ENCODE measurements at places on chromosomes 6 and 20. TPM values are rescaled to one million over a fixed set of nuclear protein-coding genes. Genes with fewer than 3 reads are reported as not detected.

C6orf58 gene
- not detected for total RNA-seq

BPIFB2 gene
- total RNA-seq = not detected

RNF182 gene
- not detected for total RNA-seq

HLA-C gene
- total RNA-seq = 974 TPM

ME1 gene
- 0.32 TPM for total RNA-seq

JARID2 gene
- 53.0 TPM for total RNA-seq

BRD2 gene
- 238 TPM for total RNA-seq

FAM210B gene
- total RNA-seq = 4.9 TPM

NKAPL gene
- total RNA-seq = 0.14 TPM

- DNase-seq = no peak
Observed at GRCh38 chr6:157614026-157614568, 208.9 kb upstream of the SNX9 start.

- no peak for DNase-seq
Observed at GRCh38 chr6:5659467-5659866, 347.3 kb downstream of the NRN1 start.

DNA sequence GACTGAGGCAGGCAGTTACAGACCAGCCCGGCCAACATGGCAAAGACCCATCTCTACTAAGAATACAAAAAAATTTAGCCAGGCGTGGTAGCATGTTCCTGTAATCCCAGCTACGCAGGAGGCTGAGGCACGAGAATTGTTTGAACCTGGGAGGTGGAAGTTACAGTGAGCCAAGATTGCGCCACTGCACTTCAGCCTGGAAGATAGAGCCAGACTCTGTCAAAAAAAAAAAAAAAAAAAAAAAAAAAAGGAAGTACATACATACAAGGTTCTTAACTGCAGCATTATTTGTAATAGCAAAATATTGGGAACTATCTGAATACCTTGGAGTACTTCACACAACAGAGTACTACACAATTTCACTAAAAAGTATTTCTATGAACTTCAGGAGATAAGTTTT is 183.5 kb upstream of the OLIG3 start:
- no peak for DNase-seq

- no peak for DNase-seq
Observed at GRCh38 chr6:161233986-161234661, 39.7 kb downstream of the AGPAT4 start.

DNA sequence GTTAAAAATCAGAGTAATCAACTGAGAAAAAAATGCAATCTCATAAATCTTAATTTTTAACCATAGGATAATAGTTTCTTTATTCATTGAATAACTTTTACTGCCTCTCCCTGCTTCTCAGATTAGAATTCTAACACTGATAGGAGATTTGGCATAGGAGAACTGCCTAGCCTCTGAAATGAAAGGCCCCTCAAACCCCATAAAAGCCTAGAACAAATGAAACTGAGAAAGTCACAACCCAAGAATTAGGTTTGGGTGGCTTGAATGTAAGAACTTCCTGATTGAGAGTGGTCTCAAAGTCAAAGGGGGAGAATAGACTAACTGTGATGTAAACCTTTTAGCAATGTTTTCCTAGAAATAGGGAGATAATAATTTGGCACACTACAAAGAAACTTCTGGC is 52.2 kb downstream of the SAMD5 start:
- no peak for DNase-seq

DNA sequence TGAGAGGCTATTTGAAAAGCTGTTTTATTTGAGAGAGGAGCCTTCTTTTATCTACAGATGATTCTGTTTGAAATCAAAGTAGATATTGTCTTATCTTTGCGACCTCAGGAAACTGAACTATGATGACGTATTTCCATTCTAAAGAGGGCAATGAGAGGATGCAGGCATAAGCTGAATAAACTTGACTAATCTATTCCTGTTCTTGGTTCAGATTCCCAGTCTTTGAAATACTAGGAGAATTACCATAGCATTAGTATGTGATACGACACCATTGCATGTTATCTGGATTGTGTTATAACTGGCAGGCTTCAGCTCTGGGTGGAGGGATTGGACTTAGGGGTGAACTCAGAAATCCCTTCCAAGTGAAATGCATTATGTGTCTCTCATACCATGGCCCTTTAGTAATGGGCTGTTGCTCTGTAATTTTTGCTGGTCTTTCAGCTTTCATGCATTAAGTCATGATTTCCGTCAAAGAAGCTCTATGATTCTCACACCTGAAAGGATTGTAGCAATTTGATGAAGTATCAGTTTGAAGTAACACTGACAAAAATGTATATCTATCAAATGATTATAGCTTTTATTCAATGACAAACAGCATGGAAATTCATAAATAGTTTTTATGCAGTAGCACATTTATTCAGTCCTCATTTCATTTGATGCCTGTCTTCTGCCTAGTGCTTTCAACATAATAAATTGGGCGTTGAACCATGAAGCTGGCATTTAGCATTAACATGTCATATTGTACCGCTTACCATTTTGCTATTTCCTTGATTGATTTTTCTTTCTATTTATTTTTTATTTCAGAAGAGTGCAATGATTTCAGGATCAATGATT is 138.4 kb upstream of the SPACA1 start:
- no peak for DNase-seq

DNA sequence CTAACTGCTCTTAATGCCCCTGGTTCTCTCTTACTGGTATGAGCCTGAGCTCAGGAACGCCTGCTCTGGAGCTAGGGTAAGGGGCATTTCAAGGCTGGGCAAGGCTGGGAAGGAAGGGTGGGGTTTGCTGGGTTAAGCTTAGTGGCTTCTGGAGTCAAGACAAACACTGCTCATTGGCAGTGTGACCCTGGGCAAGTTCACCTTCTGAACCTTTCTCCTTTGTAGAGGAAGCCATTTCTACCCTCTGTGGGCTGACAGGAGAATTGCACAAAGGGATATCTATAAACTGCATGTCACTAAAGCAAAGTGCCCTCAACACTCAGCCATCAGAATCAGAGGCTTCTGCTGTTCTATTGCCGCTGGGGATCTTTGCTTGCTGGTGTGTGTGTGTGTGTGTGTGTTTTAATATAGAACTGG is 20.3 kb upstream of the LRRN4 start:
- peak; percentile 4 for DNase-seq

GRCh38 chr6:163543321-163543720 is 128.8 kb downstream of the QKI start:
- DNase-seq = no peak

- peak; percentile 84 for DNase-seq
Observed at GRCh38 chr20:3710703-3711483, 1.5 kb downstream of the SIGLEC1 start.

DNA sequence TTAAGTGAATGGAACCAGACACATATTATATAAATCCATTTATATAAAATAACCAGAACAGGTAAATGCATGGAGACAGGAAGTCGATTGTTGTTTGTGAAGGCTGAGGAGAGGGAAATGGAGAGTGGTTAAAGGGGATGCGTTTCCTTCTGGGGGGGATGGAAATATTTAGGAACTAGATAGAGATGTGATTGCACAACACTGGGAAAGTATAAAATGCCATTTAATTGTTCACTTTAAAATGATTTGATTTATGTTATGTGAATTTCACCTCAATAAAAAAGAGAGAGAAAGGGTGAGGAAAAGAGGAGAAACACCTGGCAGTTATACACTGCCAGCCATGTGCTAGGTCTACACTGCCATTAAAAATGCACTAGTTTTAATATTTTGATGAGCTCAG is 312.6 kb downstream of the CD83 start:
- no peak for DNase-seq

DNA sequence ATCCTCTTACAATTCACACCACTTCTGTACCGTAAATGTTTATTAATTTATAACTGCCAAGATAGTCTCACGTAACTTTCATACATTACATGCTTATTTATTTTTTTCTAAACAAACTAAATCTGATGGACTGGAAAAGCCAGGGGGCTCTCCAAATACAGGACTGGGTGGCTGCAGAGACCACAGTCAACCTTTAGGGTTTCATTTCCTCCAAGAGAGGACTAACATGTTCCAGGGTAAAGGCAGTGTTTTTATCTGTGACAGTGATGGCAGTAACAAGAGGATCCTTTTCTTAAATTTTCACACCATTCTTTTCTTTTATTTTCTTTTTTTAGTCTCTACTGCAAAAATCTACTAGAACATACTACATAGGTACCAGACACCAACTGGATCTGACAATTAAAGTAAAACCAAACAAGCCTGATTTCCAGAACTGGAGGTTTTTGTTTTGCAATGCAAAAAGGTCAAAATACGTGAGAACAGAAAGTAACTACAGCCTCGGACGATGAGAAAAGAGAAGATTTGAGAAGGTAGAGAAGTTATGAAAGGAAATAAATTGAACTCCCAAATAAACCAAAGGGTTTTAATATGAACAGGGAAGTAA is 1.2 kb downstream of the LMBRD1 start:
- no peak for DNase-seq

DNA sequence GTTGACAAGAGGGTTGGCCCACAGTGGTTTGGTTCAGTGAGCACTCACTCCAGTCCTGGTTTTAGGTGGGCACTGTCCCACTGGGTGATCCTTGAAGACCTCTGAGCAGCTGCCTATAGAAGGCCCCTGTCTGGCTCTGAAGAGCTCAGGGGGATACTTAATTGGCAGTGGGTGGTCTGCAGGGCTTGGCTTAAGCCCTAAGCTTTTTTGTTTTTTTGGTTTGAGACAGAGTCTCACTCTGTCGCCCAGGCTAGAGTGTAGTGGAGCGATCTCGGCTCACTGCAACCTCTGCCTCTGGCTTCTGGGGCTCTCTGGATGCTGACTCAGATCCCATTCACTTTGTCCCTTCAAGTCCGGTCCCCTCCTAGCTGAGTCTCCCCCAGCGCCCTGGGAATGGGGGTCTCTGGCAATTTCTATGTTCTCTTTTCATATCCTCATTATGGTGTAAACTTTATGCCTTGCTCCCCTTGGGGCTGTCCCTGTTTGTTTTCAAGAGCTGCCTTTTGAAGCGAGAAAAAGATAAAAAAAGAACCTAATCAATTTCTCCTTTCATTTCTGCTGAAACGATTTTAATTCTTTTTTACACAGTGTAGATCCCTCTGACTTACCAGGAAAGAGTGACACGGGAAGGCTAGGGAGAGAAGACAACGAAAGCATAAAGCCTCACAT is 12.2 kb upstream of the KCNG1 start:
- DNase-seq = no peak

All from activated T-cell treated with anti-CD3 and anti-CD28 coated beads, Interleukin-2, amount 50 U/mL, for 72 hours (primary cell).